ENCODE measurements at places on chromosomes 4 and X.

DNA sequence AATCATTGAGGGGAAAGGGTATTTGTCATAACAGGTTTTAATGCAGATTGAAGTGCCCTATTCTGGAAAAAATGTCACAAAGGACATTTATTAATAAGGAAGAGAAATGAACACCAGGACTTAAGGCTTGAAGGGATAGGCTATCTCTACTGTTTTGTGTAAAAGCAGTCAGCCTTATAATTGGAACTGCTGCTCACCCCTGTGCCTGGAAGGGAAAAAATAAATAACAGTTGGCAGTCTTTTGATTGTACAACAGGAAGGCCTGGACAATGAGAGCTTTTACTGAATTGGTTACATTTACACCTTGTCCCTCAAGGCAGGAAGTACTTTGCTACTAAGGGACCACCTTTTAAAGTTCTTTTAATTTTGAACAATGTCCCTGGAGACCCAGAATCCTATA lies 17.8 kb upstream of the MAGED4 start:
- no peak for DNase-seq

DNA sequence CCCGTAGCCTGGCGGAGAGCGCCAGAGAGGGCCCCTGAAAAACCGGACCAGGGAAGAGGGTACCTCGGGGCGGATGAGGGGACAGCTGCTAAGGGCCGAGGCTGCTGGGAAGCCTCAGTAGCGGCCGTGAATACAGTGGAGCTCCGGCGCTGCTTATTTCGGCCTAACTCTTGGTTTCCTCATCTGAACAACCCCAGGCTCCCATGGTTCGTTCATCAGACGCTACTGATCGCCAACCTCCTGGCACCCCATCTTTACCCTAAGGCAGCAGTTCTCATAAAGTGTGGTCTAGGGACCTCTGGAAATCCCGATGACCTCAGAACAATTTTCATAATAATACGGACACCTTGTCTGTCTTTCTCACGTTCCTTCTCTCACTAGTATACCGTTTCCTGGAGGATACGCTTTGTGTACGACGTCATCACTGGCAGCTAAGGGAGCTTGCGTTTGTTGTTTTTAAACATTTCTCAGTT lies 645 bp upstream of the RAB28 start:
- no peak for DNase-seq

DNA sequence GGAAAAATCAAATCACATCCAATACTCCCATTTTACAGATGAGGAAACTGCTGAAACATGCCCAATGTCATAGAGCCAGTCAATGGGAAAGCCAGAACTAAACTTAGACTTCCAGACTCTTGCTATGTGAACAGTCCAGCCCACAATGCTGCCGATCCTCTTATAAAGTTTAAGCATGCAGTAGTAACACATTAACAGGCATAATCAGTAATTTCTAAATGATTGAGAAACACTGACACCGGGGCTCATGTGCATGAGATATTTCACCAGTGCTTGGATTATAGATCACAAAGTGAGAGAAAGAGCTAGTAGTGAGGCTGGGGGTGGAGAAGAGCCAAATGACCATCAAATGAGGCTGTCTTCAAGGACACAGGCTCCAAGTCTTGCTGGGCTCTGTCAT lies 2.5 kb downstream of the BDH2 start:
- DNase-seq = no peak

DNA sequence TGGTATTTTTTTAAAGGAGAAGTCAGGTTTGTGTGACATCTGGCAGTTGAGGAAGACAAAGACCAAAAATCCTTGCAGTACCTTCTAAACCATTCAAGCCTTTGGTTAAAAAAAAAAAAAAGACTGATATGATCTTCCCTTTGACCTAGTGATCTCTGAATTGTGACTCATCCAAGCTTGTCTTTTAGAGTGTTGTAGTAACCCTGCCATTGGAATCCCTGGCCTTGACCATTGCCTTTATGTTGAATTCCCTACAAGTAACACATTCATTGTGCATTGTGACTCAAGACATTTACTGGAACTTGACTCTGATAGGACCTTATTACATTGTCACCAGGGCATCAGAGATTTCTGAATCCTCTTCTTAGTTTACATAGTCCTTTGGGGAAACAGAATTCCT lies 1469.0 kb downstream of the TECRL start:
- DNase-seq = no peak

- no peak for DNase-seq
Measured at GRCh38 chrX:85109235-85109634, 105.6 kb downstream of the APOOL start.

DNA sequence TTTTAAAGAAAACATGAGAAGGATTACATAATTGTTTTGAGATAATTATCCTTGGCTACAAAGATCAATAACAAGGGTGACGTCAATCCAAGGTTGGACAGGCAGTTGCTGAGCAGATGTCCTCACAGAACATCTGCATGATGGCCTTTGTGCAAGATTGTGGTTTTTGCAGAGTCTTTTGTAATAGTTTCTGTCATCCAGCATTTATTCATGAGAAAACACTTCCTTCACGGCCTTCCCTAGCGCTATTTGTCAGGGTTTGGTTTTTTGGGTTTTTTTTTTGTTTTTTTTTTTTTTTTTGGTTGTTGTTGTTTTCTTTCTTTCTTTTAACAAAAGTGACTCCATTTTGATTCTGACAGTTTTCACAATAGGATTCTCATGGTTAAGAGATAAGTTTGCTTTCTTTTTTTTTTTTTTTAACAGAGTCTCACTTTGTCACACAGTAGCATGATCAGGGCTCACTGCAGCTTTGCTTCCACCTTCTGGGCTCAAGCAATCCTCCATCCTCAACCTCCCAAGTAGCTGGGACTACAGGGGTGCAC lies 31.5 kb upstream of the ELF2 start:
- DNase-seq = no peak

GRCh38 chr4:148344352-148344751 lies 97.9 kb downstream of the NR3C2 start:
- DNase-seq = no peak
